ENCODE measurements at places on chromosomes 7 and 10.
A peak's percentile ranks its signal among the peaks of the same experiment; 100 is the strongest.

DNA sequence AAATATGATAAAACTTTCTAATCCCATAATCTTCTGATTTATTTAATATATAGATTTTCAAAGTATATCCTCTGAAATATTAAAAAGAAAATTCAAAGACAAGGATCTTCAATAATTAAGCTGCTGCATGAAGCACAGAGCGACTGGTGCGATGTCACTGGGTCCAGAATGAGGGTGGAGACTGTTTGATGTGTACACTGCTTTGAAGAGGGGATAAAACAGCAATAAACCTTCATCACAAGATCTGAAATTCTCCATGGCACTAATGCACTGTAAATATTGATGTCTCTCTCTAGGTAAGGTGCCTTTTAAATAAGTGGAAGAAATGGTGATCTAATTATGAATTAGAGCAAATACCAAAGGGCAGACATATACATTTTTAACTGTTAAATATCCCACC is 337.8 kb downstream of the PARD3 start:
- peak; percentile 60 for DNase-seq

- DNase-seq, result no peak
Measured at GRCh38 chr10:99422529-99423096, 7.8 kb downstream of the GOT1 start.

DNA sequence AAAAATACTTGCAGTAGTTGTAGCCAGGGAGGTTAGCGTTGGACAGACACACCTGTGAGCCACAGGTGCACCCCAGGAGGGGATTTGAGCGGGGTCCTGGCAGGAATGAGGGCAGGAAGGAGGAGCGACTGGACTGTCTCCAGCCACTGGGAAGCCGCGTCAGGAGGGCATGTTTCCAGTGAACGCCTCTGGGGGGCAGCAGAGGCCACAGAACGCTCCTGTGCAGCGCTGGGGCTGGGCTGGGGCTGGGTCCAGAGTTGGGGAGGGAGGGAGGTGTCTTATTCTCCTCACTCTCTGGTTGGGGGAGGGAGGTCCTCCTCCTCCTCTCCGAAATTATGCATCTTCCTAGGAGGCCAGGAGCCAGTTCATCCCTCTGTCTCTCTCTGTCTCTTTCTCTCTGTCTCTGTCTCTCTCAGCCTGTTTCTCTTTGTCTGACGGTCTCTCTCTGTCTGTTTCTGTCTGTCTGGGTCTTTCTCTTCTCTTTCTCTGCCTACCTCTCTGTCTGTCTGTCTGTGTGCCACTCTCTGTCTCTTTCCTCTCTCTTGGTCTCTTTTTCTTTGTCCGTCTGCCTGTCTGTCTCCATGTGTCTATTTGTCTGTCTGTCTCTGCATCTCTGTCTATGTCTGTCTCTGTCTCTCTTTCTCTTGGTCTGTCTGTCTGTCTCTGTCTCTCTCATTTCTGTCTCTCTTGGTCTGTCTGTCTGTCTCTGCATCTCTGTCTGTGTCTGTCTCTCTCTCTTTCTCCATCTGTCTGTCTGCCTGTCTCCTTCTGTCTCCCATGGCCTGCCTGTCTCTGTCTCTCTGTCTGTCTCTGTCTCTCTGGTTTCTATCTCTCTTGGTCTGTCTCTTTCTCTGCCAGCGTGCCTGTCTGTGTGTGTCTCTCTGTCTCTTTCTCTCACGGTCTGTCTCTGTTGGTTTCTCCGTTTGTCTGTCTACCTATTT is 9.9 kb upstream of the PSMG3 start:
- DNase-seq, result peak; percentile 78

DNA sequence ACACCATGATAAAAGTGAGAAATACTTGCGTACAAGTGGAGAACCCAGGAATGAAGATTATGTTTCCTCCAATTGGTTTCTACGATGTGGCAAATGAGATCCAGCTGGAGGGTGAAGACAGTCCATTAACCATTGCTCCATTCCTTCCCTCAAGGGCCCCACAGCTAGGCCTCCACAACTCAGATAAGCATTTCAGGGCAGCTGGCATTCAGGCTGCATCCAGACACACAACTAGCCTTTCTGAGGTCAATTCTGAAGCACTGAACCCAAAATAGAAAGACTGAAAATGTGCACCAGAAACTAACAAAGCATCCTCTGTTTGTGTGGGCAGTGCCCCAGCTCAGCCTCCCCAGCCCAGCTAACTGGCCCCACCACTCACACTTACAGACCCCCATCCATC is 94.8 kb downstream of the GSAP start:
- DNase-seq, result no peak

- DNase-seq, result no peak
Measured at GRCh38 chr10:101195921-101196320, 33.3 kb downstream of the LBX1 start.

DNA sequence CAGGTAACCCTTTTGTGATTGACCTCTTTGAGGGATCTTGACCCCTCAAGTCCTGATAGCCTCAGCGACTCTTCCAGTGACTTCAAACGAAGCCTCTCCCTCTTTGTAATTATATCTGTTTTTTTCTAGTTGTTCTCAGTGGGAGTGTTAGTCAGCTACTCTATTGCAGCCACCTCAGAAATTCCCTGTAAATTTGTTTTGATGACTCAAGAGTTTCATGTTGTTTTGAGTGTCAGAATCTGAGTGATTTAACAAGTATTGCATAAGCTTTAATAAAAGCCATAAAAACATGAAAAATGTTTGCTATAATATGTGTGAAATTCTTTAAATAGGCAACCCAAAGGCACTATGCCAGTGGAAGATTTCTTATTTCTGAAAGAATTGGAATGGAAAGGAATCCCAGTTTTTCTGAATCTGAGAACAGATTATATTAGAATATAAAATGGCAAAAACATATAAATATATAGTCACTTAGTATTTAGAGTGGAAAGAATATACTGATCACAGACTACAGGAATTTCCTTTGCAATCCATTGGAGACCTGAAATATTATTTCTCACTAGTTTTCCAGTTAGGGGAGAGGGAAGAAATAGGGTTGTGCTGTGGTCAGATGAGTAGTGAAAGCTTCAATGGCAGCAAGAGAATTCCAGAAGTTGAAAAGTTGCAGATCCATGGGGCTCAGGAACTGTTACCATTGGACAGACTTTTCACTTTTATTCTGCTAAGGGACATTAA is 94.4 kb upstream of the SEMA3C start:
- DNase-seq, result peak; percentile 17

DNA sequence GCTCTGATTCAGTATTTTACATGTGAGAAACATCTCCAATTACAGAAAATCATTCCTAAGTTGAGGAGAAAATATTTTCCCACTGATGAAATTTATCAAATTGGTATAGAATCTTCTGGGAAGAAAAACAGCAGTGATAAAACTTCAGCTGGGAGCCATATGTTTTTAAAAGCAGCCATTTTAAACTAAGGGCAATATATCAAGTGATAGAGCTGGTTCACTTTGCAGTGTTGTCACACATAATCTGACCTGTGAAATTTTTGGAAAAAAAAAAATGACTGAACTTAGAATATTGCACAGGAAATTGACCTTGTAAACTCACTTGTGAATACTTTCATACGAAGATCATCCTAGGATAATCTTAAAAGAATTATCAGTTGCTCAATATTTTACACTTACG is 10.5 kb upstream of the EZH2 start:
- no peak for DNase-seq

DNA sequence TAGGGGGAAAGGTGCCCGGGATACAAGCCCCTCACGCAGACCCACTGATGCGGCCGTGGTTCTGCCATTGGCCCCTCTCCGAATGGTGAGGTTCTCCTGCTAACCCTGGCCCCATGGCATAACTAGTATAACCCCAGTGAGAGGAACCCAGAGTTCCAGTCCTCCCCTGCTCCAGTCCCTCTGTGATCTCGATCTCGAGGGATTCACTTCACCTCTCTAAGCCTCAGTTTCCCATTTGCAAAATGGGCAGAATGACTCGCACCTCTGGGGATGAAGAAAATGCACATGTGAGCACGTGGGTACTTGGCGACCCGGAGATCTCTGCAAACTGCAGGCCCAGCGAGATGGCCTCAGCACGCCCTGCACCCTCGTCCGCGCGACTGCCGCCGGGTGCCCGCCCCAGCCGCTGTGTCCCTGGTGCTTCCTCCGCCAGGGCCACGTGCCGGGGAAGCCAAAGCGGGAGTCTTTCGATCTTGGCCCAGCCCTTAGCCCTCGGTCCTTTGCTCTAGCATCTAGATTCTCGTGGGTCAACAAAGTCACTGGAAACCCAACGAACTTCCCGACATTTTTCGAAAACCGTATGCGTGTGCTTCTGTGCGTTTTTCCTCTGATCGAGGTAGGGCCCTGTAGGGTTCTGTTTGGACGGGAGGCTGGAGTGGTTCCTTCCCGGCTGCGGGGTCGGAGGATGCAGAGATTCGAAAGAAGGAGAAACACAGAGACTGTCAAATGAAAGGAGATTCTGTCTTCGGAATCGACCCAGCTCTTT is 169.8 kb downstream of the UBE2H start:
- no peak for DNase-seq

Measured in NCI-H69 (cell line).